ENCODE measurements at places on chromosomes 2 and 18. TPM values are rescaled to one million over a fixed set of nuclear protein-coding genes. Genes with fewer than 3 reads are reported as not detected.

The SLC5A7 gene
- total RNA-seq: not detected

The GALNT5 gene
- 71.3 TPM for total RNA-seq

The FEV gene
- total RNA-seq: not detected

The ZNF385B gene
- total RNA-seq: not detected

The ITGA6 gene
- 14.3 TPM for total RNA-seq

The STPG4 gene
- total RNA-seq: 0.32 TPM

The CPS1 gene
- 8.5 TPM for total RNA-seq

The SLC11A1 gene
- total RNA-seq: 0.30 TPM

The GALR1 gene
- total RNA-seq: not detected

The EFR3B gene
- 1.4 TPM for total RNA-seq

The RPRM gene
- not detected for total RNA-seq

The LYPD1 gene
- 29.3 TPM for total RNA-seq

The MYCN gene
- total RNA-seq: not detected

The FSHR gene
- not detected for total RNA-seq

The EPHA4 gene
- total RNA-seq: 34.4 TPM

The C2orf15 gene
- 0.18 TPM for total RNA-seq

The MALL gene
- 1.2 TPM for total RNA-seq

The OR6B3 gene
- not detected for total RNA-seq

The GAREM2 gene
- 1.5 TPM for total RNA-seq

The CKAP2L gene
- total RNA-seq: 2.1 TPM

The LBH gene
- 26.3 TPM for total RNA-seq

The MPP4 gene
- total RNA-seq: 0.89 TPM

The NUP35 gene
- total RNA-seq: 8.3 TPM

The GALNT3 gene
- total RNA-seq: 5.4 TPM

The HDAC4 gene
- total RNA-seq: 19.9 TPM

The GULP1 gene
- total RNA-seq: 42.5 TPM

The PCARE gene
- not detected for total RNA-seq

The REG3A gene
- total RNA-seq: not detected

The FOXI3 gene
- total RNA-seq: not detected

The SATB2 gene
- total RNA-seq: 3.3 TPM

The SPATA3 gene
- total RNA-seq: not detected

The HOXD9 gene
- total RNA-seq: 2.7 TPM

The RAB6C gene
- total RNA-seq: not detected

The REG3G gene
- total RNA-seq: not detected

The AQP12B gene
- not detected for total RNA-seq

The FAP gene
- total RNA-seq: 272 TPM

The IFIH1 gene
- total RNA-seq: 5.6 TPM

The UPP2 gene
- not detected for total RNA-seq

The GKN1 gene
- not detected for total RNA-seq

The ANO7 gene
- 0.69 TPM for total RNA-seq

The UGT1A8 gene
- total RNA-seq: not detected

The HAAO gene
- not detected for total RNA-seq

The MC2R gene
- not detected for total RNA-seq

The GNAL gene
- 0.32 TPM for total RNA-seq

The EXOC6B gene
- 24.6 TPM for total RNA-seq

The ALK gene
- not detected for total RNA-seq

The CHN1 gene
- 53.1 TPM for total RNA-seq

The SPDYA gene
- 0.89 TPM for total RNA-seq

The TUBB8B gene
- total RNA-seq: not detected

The SPR gene
- 35.9 TPM for total RNA-seq

The ALMS1 gene
- total RNA-seq: 14.6 TPM
